NCI-H774 (cell line): ENCODE measurements at places on chromosomes 13 and 19.

- no peak for DNase-seq
These were observed 53.4 kb downstream of the TSSK6 start for GRCh38 chr19:19461671-19462622.

- DNase-seq, result peak; percentile 9
These were observed 73.1 kb downstream of the KL start for GRCh38 chr13:33089311-33089710.

- no peak for DNase-seq
These were observed 180.6 kb downstream of the COG6 start for GRCh38 chr13:39836038-39836437.

DNA sequence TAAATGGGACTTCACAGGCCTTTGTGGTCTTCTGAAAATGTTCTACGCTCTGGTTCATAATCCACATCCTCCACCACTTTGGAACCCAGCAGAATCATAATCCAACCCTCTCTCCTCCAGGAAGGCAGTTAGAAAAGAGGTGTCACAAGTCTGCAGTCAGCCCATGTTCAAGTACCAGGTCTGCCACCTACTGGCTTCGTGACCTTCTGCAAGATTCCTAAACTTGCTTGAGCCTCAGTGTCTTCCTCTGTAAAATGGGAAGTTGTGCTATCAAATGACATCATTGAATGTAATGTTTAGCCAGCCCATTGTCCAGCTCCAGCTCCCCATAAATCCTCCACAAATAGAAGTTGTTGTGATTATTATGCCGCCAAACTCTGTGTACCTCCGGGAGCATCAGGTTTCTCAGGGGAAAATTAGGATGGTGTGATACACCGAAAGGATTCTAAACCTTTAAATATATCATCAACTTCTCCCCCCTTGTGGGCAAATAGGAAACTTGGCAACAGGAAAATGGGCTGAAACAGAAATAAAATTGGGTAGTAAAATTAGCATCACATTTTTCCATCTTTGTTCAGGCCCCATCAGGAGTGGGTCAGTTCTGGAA is 109.7 kb downstream of the NUFIP1 start:
- no peak for DNase-seq

DNA sequence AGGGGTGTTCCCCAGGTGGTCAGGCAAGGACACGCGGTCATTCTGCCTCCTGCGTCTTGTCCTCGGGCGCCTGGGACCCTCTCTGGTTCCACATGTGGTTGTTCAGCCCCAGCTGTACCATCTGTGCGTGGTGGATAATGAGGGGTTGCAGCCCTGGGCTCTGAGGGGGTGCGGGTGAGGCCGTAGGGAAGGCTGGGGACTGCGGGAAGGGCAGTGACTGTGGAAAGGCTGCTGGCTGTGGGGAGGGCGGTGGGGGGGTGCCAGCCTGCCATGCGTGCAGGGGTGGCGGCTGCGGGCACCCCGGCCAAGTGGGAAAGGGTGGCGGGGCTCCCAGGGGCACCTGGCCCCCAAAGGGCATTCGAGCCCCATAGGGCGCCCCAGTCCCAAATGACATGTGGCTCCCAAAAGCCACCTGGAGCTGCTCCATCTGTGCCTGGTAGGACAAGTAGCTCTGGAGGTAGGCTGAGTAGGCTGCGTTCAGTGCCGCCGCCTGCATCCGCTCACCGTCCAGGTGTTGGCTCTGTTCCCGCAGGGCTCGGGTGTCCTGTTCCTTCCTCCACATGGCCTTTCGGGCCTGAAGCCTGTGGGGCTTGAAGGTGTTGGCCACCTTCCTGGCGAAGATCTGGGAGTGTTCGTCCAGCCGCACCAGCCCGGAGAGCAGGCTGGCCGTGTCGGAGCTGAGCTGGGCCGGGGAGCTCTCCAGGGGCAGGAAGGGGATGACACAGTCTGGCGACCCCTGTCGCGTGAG is 15.1 kb downstream of the TICAM1 start:
- DNase-seq, result no peak

DNA sequence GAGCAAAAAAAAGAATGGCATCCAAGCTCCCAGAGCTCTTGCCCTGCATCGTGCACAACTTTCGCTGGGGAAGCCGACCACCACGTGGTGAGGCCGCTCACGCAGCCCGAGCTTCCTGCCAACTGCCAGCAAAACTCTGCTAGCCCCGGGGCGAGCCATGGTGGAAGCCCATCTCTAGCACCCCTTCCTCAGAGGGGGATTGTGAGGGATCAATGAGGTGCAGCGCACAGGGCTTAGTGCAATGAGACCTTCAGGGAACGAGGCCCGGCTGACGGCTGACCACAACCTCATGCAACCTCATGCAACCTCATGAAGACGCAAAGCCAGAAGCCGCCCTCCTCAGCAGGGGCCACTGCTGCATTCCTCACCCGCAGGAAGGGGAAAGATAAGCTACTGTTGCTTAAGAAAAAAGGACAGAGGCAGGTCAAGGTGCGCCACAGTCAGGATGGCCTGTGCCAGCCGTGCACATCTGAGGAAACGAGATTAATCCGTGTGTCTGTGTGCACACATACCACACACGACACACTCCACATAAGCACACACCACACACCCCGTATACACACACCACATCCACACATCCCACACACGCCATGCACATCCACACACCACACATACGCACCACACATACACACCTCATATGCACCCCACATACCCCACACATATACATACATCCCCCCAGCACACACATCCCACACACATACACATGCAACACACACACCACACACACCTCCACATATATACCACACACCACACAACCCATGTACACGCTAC is 9.6 kb downstream of the HSPBP1 start:
- DNase-seq, result no peak
